CD4-positive, alpha-beta T cell treated with Interleukin-6 for 4 hours (primary cell): ENCODE measurements at places on chromosomes 12 and 14.

GRCh38 chr12:123044351-123044750 is 63.9 kb downstream of the ARL6IP4 start:
- no peak for DNase-seq

DNA sequence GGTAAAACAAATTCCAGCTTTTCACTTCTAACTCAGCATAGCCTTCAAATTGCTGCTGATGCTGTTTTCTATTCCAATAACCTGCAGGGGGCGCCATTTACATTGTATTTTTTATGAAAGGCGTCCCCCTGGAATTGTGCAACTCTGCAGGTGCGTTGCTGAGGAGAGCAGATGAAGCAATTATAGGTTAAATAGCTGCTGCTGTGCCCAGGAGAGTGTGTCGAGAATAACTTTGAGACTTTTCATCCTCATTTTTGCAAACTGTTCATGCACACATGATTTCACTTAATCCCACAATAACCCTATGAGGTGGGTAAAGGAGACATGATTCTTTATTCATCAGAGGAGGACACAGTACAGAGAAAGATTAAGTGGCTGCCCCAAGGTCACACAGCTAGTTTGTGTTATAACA is 75.7 kb downstream of the MYRFL start:
- peak; percentile 64 for DNase-seq

GRCh38 chr14:61196034-61196433 is 85.1 kb downstream of the TMEM30B start:
- no peak for DNase-seq

DNA sequence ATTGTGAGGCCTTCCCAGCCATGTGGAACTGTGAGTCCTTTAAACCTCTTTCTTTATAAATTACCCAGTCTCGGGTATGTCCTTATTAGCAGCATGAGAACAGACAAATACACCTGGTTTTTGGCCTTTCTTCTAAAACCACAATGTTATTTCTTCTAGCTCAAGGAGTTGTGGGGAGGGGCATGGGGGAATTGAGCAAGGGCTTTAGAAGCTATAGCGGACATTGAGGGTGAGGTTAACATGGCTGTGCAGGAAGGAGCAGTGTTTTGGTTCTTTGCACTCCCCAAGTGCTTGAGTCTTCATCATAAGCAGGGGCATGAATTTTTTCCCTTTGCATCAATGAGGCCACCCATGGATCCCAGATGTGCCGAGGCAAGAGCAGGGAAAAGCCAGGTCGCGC is 86.8 kb downstream of the SPRING1 start:
- DNase-seq = no peak

- DNase-seq = no peak
Observed at GRCh38 chr14:103563226-103563620, 463 bp downstream of the COA8 start.

DNA sequence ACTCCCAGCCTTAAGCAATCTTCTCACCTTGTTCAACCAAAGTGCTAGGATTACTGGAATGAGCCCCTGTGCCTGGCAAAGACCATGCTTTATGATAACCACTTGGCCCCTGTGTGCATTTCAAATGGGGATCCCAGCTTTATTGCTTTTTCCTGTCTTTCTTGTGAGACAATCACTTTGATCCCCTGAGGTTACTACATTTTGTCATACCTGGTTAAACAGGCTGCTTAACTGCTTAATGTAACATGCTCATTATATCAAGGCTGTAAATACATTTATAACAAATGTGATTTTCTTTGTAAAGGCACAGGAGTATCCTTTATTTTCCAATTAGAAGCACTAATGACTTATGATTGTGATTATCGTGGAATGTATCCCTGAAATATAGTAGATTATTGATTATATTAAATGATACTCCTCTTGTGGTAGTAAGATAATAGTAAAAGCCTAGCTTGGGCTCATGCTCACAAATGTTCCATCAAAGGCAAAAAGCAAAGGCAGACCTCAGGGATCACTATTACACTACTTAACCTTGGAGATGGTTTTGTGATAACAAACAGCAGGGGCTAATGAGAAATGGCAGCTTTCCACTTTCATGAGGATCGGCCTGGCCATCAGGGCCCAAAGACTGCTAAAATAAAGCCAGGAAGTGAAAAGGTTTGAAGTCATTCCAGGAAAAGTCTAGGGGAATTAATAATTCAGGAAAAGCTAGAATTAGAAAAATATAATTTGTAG is 290.8 kb upstream of the MDGA2 start:
- no peak for DNase-seq

DNA sequence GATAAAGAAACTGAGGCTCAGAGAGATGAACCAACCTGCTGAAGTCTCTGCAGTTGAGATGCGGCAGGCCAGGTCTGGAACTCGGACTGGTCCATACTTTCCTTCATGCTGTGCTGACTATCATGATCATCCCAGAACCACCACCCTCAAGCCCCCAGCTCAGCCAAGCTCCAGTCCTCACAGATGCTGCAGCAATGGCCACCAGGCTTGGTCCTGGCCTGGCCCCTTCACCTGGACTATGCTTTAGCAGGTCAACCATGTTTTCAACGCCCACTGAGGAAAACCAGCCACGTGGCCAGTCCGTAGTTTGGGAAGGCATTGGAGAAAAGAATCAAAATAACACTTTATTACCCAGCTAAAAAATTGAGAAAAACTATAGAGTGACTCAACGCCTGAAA is 1.4 kb downstream of the GPR68 start:
- no peak for DNase-seq

GRCh38 chr14:31927348-31927832 is 149.7 kb upstream of the ARHGAP5 start:
- no peak for DNase-seq

DNA sequence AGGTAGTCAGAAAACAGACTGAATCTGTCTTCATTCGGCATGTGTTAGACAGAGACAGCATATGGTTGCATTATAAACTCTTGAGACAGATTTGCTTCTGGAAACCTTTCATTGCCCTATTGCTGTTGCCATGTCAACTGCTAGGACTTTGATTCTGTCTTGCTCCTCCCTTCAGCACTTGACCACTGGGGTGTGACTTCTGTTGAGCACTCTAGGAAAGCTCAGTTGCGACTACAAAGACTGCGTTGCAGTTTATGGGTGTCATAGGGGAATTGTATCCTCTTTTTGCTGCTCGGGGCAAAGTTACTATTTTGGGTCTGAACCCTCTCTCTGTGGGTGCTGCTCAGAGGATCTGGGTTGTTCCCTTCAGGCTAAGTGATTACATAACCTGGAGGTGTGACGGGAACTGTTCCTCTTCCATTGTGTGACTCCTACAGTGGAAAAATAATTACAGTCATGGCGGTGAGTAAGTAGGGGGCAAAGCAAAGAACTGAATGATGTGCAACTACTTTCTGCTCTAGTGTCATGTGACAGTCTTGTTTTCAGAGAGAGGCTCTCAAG is 44.3 kb upstream of the TRIM9 start:
- no peak for DNase-seq

- no peak for DNase-seq
Observed at GRCh38 chr14:97638864-97639263, 841.7 kb downstream of the VRK1 start.

DNA sequence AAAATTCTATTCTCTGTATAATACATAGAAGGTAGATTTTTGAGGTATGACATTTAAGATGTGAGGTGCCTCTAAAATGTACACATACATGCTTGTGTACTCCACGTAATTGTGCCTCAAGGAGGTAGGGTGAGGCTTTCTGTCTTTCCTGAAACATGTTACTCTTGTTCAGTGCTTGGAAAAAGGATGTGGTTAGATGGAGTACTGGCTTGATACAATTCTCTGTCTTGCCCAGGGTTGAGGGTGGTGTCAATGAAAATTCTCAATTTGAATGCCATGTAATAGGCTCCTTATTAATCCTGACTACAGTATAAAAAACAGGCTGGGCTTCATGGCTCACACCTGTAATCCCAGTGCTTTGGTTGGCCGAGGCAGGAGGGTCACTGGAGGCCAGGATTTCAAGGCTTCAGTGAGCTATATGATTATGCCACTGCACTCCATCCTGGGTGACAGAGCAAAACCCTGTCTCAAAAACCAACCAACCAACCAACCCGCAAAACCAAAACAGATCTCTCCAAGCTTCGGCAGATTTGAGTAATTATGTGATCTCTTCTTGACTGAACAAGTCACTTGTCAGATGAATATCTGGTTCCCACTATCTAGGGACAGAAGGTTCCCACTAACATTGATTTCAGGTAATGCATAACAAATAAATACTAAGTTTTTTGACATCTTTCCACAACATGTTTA is 41.6 kb downstream of the RCOR1 start:
- no peak for DNase-seq

DNA sequence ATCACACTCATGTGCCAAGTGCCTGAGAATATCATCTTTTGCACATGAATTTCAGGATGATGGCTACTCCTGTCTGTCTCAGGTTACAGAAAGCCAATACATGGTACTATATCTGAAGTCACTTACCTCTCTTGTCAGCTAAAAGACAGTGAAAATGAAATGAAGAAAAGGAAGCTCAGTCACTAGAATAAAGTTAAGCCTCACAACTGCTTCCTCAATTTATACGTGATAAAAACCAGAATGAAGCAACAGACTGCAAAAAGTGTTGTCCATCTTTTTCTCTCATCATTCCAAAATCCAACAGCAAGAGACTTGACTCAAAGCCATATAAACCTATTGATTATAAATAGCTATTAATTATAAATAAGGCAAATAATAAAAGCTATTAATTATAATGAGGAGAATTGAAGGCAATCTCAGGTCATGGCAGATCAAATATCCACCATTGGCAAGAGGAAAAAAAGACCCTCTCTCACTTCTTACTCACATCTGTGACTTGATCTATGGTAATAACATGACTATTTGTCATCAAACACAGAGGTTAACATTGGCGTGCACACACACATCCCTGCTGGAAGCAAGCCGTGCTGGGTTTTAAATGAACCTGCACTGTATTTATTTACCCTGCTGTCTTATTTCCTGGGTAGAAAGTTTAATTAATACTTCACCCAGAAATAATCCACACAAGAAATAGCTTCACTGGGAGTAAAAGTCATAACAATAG is 10.0 kb downstream of the NIN start:
- no peak for DNase-seq

GRCh38 chr14:34046799-34047520 is 96.1 kb upstream of the EGLN3 start:
- no peak for DNase-seq

GRCh38 chr14:102222751-102223150 is 82.2 kb downstream of the MOK start:
- no peak for DNase-seq

- DNase-seq = peak; percentile 43
Observed at GRCh38 chr14:95319312-95320077, at the start of gene CLMN. Gene CLMN, minus strand, starts transcription at chr14:95319908. Its CDS starts 116 bp downstream, at chr14:95319792.

DNA sequence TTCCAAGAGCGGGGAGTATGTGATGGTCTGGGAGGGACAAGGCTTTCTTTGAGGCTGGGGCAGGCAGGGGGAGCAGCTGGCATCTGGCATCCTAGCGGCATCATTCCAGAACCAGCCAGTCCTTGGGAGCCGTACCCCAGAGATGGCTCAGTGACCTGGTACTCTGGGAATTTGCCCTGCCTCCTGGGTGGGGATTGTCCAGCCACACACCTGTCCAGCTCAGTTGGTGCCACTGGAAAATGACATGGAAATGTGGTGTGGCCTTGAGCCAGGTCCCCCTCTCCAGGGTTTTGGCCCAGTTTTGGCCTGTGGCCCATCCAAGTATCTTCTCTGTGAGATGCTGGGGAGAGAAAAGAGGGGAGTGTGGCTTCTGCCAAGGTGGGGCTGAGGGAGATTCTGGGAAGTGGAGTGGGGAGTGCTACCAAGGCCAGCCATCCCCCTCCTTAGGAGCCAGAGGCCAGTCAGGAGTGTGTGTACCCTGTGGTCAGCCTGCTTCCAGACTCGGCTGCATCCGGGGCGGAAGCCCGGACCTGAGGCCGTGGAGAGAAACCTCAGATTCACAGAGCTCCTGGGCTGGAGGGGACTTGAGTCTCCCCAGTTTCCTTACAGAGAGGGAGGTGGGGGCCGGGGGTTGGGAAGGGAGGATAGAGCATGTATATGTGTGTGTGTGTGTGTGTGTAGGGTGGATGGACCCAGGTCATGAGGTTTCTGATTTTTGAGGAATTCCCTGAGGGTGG is 14.7 kb upstream of the KRT80 start:
- no peak for DNase-seq

DNA sequence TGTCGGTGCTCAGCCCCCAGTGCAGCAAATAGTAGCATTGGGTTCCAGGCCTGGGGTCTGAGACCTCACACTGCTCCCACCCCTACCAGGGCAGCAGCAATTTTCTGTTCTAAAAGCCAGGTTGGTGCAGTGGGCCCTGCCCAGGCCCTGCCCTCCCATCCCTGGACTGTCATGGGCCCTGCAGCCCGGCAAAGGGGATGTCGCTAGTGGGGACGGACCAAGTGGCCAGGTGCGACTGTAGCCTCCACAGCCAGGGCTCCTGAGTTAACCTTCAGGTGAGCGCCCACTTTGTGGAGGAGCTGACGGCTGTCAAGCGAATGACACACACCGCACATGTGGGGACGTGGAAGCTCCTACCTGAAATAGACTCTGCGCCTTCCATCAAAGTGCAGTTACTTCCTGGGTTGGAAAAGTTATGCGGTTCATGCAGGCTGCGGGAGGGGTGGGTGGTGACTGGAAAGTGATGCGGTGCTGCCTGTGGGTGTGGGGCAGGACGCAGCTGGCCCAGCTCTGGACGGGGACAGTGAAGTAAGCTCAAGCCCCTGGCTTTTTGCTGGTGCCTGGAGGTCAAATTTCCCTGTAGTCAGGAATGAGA is 1.5 kb downstream of the INF2 start:
- peak; percentile 35 for DNase-seq

DNA sequence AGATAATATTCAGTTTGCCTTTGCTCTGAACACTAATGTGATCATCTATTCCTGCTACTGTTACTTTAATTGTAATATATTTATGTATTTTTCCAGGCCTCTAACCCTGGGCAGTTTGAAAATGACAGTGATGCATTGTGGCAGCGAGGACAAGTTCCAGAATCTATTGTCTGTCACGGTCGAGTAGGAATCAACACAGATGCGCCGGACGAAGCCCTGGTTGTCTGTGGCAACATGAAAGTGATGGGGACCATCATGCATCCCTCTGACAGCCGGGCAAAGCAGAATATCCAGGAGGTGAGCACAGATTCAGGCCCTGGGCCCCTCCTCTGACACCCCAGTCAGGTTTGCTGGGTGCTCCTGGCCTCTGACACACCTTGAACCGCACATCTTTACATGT is 78.5 kb downstream of the MYRFL start:
- no peak for DNase-seq

GRCh38 chr12:14849661-14850060 is 6.3 kb upstream of the ART4 start:
- DNase-seq = no peak

DNA sequence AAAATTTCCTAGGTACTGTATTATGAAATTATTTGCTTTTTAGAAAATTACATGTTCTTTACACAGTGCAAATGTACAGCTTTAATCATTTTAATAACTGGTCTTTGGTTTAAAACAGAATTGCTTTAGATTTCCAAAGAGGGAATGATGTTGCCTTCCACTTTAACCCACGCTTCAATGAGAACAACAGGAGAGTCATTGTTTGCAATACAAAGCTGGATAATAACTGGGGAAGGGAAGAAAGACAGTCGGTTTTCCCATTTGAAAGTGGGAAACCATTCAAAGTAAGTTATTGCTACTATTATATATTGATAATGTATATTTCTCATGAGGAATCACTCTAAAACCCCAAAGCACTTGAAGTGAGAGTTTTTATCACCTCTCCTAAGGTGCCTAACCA is 13.4 kb downstream of the LGALS3 start:
- no peak for DNase-seq
